ENCODE measurements at places on chromosomes 2 and 18.

GRCh38 chr2:43333656-43334144 is 107.3 kb upstream of the ZFP36L2 start:
- DNase-seq: no peak

- DNase-seq: no peak
Measured at GRCh38 chr18:8235894-8236293, 373.3 kb upstream of the RAB12 start.

DNA sequence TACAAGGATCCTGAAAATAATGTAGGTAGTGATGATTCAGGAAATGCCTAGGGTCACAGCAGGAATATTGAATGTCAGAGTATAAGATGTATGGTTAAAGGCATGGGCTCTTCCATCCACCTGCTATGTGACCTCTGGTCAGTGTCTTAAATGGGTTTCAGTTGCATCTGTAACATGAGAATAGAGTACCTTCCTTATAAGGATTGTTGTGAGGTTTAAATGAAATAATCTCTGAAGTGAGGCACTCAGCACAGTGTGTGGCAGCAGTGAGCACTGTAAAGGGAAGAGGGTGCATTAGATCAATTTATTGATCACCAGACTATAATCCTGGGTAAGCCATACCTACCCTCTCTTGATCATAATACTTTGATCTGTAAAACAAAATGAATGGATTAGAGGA is 319.1 kb downstream of the SLC4A3 start:
- DNase-seq: no peak

- no peak for DNase-seq
Measured at GRCh38 chr2:2763351-2764000, 432.4 kb upstream of the MYT1L start.

DNA sequence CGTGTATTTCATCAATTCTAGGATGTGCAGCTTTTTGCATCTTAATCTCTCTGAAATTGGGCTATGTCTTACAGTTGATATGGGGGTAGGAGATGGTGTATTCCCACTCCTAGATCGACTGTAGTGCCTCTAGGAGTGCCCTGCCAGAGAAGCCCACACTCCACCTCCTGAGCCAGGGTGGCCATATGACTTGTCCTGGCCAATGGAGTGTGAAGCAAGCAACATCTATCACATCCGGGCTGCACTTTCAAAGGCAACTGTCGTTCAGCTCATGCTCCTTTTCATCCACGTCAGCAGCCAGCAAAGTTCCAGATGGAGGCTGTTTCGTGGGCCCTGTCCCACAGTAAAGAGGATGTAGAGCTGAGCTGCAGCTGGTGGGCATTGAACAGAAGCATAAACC is 149.4 kb upstream of the SLC1A4 start:
- no peak for DNase-seq

DNA sequence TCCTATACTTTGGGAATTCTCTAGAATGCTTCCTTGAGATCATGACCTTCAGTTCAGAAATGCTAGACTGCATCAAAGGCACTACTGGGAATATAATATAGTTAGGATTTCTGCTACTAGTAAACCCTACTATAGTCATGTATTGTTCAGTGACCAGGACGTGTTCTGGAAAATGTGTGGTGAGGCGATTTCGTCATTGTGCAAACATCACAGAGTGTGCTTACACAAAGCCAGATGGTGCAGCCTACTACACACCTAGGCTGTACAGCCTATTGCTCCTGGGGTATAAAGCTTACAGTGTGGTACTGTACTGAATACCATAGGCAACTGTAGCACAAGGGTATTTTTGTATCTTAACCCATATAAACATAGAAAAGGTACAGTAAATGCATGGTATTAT is 13.0 kb downstream of the CXCR4 start:
- DNase-seq: no peak

DNA sequence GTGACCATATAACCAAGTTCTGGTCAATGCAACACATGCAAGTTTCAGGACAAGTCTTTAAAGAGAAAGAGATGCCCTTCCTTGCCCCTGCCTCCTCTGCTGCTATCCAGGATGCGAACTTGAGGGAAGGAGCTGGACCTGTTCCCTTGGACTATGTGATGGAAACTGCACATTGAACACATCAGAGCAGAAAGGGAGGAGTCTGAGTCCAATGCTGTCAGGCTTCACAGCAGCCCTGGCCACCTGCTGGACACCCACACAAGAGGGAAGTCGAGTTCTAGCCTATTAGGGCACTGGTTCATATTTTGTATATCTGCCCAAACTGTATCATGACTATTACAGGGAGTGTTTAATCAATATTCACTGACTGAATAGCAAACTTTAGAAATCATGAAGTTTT is 38.3 kb upstream of the TEX51 start:
- no peak for DNase-seq

DNA sequence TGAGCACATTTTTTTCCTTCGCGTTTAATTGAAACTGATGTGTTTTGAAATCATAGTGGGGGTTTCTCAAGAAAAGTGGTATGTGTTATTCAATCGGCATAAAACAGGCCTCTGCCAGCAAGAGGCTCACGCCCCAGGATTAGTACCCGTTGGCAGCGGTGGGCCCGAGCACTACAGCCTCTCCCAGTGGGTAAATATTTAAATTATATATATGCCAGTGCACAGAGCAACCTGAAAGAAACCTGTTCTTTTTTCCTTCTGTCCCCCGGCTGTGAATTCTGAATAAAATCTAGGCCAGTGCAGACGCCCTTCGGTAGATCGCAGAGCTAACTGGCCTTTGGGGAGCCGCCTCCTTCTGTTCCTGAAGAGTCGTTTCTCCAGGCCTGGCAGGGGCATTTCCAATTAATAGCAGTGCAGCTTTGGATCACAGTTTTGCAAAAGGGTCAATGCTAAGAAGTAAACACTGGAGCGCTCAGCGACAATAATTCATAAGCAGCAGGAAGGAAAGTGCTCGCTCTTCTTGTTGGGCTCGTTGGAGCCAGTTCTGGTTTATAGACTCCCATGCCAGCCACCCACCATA is 202.8 kb upstream of the SALL3 start:
- DNase-seq: no peak

DNA sequence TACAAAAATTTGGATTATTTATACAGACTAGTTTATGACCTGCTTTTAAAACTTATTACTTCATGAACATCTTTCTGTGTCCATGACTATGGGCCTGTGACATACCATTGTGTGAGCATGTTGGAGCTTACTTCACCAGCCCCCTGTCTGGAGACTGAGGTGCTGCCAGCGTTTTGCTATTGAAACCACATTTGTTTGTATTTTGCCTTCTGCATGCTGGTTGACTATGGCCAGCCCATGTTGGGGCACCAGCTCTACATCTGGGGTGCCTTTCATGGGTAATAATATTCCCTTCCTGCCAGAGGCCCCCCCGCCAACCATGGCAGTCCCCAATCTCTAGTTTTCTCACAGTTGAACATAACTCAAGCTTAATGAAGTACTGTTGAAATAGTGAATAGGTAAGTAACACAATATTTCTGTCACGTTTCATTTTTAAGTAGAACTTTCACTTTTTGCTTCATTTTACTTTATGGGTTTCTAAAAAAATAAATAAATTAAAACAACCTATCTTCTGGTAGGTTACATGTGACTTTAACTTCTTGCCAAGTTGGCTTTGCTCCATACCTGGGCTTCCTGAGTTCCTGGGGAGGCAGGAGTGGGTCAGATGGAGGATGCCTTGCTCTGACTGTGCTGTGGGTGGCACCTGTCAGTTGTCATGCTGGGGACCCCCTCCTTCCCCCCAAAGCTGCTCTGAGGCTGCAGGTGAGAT is 63.9 kb downstream of the DGKD start:
- no peak for DNase-seq

- DNase-seq: peak; percentile 89
Measured at GRCh38 chr2:74036450-74037195, 51.9 kb downstream of the TET3 start.

DNA sequence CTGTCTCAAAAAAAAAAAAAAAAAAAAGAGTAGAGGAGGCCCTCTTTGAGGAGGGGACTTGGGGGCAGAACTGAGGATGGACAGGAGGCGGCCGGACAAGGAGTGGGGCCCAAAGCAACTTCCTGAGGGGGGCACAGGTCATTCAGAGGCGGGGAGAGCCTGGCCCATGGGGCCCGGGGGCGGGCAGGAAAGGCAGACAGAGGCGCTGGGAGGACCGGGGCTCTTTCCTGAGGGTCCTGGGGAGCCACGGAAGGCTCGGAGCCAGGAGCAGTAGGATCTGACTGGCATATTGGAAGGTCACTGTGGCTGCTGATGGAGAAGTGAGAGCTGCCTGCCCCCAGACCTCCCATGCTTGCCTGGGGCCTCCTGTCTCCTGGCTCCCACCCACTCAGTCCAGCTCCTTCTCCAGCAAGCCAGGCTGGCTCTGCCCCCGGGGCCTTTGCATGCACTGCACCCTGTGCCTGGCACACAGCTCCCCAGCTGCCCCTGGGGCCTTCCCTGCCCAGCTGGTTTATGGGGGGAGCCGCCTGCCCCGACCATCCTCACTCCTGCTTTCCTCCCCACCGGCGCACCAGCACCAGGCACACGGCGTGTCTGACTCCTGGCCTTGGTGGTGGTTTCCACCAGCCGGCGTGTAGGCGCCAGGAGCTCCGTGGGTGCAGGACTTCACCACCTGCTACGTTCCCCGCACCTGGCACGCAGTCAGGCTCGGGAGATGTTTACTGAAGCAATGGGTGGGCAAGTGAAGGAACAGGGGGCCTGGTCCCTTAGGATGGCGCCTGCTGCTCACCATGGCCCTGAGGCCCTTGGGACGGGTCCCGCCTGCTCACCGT is 5.6 kb downstream of the ESPNL start:
- DNase-seq: no peak

GRCh38 chr2:37585295-37585908 is 86.0 kb downstream of the CDC42EP3 start:
- DNase-seq: no peak

DNA sequence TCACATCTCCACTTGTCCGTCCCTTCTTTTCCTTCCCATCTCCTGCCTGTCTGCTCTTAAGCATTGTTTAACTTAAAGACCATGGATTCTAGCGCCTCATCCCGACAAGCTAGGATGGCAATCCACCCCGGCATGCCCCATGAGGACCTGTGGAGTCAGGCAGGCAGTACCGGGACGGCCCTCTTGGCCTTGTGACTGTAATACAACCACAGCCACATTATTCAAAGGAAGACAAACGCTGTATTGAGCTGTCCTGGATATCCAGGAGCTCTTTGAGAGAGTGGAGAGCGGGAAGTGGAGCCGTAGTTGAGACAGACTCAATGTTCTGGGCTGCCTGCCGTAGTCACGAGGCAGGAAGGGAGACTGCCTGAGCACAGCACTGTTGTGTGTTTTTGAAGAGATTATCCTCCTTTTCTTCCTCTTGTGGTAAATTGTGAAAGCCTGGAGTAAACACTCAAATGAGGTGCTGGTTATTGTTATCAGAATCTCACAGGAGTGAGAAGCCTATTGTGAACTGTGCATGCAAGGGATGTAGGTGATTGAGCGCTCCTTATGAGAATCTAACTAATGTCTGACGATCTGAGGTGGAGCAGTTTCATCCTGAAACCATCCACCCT is 929.8 kb upstream of the CNTNAP5 start:
- DNase-seq: no peak

DNA sequence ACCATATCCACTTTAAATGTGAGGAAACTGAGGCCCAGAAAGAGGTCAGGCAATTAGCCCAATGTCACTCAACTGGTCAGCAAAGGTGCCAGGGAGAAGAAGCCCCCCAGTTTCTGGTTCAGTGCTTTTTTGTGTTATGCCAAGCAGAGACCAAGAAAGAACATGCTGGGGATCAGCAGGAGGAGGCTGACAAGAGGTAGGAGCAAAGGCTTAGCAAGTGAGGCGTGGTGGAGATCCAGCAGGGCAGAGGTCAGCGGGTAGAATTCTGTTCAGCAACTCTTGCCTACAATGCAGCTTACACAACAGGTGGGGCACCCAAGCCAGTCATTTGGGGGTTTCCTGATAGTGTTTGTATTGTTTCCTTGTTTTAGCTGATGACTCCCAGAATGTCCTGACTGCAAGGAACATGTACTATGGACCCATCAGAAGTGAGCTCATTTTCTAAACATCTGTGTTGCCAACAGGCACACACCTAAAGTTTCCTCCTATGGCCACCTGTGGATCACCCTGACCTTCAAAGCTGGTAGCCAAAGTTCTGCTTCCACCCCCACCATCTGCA is 28.2 kb downstream of the LPIN2 start:
- no peak for DNase-seq

GRCh38 chr2:116489944-116490343 is 1324.5 kb upstream of the DDX18 start:
- no peak for DNase-seq

DNA sequence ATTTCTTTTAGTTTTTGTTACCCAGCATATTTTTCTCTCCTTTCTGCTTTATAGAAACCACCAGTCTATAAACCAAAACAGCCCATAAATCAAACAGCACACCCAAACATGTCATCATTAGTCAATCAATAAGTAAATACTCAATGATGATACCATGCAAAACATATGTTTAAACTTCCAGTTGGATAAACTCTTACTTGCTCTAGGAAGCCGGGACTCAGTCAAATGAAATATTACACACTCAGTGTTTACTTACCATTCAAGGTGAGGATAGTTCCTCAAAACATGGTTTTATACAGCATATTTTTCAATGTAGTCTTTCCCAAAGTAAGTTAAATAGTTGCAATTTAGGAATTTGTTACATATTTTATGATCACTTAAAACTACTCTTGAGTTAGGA is 343.6 kb upstream of the NXPH2 start:
- no peak for DNase-seq

GRCh38 chr2:85188852-85189251 is 55.7 kb downstream of the TCF7L1 start:
- no peak for DNase-seq

DNA sequence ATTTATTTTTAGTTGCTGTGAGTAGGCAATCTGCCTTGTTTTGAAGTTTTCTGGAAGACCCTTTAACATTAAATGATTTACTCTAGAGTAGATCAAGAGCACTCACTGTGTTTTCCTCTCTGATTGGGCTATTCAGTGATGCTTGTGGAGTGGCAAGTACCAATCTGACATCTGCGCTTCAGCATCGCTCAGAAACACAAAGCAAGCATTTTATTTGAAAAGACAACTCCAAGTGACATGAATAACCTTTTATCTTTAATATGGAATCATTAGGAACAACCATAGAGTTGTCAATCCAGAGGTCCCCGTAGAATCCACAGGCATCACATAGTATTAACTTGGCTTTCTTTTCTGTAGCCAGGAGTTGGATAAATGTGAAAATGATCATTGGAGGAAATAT is 114.7 kb downstream of the CPS1 start:
- no peak for DNase-seq

- no peak for DNase-seq
Measured at GRCh38 chr2:227632827-227633226, 15.5 kb downstream of the SCYGR4 start.

DNA sequence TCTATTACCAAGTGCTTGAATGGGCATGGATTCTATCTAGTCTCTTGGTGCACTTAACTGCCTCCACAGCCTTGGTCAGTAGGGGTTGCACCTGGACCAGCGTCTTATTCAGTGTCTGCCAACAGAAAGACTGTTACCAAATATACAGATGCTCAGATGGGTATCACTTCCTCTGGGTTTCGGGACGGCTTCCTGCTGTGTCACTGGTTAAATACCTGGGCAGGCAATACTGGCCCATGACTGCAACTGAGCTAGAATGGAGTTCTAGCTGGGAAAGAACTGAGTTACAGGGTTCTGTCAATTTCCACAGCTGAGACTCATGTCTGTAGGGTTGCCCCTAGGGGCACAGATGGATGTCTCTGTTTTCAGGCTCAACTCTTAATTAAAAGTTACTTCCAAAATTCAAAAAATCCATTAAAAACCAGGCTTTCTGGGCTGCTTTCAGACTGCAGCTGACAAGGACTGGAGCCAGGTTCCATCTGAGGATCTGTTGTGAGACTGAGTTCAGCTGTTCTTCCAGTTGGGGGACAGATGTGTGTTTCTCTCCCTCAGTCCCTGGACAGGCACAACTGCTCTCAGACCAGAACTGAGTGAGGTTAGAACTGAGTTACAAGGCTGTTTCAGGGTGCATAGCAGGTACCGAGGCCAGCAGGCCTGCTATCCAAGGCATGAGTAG is 789.6 kb upstream of the SLC8A1 start:
- no peak for DNase-seq
